Cardiac muscle cell (in vitro differentiated cells and primary cell): ENCODE measurements at places on chromosomes 2 and 18.
A peak's percentile ranks its signal among the peaks of the same experiment; 100 is the strongest.

DNA sequence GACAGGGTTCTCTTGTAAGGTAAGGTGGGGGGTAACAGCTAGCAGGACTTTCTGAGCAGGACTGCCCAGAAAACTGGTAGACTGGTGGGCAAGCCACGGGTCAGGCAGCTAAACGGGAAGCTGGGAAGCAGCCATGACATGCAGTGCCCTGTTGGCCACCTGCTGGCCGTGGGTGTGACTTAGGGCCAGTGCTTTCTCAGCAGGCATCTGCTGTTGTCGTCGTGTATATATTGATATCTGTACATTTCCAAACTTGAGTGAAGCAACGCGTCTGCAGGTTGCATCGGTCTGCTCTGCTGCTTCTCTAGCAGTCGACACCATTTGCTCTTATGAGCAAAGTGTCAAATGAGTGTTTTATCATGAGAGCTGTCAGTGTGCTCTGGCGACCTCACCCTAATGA, 31.0 kb downstream of the COA5 start:
- DNase-seq, result no peak

DNA sequence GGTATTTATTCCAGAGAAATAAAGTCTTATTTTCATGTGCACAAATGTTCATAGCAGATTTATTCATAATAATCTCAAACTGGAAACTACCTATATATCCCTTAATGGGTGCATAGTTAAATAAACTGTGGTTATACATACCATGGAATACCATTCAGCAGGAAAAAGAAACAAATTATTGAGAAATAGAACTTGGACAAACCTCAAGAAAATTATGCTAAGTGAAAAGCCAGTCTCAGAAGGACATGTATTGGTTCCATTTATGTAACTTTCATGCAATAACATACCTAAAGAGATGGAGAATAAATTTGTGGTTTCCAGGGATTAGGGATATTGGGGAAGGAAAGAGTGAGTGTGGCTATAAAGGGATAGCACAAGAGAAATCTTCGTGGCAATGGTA, 452.6 kb downstream of the SETBP1 start:
- no peak for DNase-seq

- DNase-seq, result peak; percentile 16
Measured at GRCh38 chr18:74378179-74378682, 62.6 kb downstream of the C18orf63 start.

DNA sequence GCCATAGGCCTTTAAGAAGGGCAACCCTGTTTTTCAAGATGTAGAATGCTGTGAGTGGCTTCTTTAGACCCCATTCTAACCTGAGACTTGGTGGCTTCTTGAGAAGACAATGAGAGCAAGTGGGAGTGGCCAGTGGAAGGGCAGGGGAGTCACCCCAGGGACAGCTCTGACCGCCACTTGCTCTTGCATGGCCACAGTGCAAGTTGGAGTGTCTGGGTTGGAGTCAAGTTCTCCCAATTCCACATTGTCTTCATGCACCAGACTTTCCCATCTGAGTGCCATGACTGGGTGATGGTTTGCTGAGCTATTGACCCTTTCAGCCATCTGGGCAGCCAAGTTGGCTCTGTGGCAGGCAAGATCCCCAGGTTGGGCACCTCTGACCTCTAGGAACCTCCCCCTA, 148.0 kb upstream of the SKOR2 start:
- no peak for DNase-seq

- DNase-seq, result peak; percentile 94
Measured at GRCh38 chr2:69163109-69163508, 150.1 kb downstream of the ANTXR1 start.

DNA sequence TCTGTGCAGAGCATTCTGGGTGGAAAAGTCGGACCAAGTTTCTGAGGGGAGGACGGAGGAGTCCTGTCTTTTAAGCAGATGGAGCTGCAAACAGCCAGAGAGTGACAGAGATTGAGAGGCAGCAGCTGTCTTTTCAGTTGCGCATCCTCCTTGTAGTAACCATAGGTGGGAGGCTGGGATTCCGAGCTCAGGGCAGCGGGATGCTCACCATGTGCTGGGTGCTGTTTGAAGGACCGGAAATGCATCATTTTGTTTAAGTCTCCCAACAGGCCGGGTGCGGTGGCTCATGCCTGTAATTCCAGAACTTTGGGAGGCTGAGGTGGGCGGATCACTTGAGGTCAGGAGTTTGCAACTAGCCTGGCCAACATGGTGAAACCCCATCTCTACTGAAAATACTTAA, 93.4 kb downstream of the AGAP1 start:
- no peak for DNase-seq

DNA sequence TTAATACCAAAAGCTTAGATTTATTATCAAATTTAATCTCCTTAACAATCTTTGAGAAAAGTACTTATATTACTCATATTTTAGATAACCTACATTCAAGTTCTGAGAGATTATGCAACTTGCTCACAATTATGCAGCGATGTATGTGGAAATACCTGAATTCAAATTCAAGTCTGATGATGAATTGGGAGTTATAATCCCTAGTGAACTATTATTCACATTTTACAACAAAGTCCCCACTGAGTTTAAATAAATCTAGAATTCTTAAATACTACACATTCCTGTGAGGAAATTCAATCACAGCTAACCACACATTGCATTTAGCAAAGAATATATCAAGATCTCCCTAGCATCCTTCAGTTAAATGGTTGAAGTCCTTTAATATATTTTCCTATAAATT, 278.4 kb downstream of the NOL4 start:
- DNase-seq, result no peak

- no peak for DNase-seq
Measured at GRCh38 chr2:195603408-195603807, 53.6 kb upstream of the SLC39A10 start.

DNA sequence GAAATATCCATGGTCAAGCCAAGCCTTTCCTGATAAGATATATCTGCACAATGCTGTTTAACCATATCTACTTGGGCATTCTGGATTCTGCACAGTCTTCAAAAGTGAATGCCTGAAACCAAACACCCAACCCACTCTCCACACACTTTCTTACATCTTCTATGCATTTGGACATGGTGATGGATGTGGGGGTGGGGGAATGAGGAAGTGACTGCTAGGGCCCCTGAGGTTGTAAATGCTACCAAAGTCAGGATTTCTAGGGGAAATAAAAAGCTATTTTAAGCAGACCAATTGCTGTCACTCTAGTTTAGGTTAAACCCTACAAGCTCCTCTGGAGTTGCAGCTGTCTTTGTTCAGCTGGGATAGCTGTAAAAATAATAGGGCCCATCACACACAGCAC, 26.7 kb upstream of the TGFA start:
- no peak for DNase-seq
